ENCODE measurements at places on chromosomes 3 and 15.

DNA sequence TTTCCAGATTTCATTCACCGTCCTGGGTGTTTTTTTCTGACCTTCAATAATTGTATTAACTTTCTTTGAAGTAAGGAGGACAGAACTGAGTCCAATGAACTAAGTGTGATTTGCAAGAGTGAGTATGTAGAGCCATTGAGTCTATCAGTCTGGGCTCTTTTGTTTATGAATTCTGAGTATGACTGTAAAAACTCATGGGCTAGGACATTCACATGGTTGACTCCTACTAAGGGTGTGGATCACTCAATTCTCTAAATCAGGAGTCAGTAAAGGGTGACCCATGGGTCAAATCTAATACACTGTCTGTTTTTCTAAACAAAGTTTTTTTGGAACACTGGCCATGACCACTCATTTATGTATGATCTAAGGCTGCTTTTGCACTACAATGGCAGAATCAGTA, 269.0 kb downstream of the ZNF385D start:
- H3K4me1 ChIP-seq: no peaks in the 10 kb centered on the region
- no peaks in the 10 kb centered on the region for H3K27me3 ChIP-seq
- H3K4me3 ChIP-seq: no peak overlapping the region
- H3K36me3 ChIP-seq: no peaks in the 10 kb centered on the region
- no peak for DNase-seq

DNA sequence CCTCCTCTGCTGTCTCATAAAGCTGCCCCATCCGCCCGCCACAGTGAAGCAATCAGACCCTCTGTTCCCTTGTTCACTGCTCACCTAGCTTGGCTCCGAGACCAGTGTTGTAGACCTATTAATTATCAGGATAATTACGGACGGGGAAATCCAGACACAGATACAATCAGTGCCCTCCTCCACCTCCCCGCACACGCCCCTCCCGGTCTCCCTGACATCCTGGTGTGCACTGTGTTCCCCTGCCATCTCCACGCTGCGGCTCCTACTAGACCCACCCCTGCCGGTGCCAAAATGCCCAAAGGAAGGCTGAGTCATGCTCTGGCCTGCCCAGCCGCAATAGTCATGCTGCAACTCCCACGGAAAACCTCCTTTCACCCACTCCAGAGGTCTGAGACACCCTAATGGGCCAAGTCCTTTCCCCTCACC, 277.3 kb upstream of the TLE3 start:
- no peak overlapping the region for H3K4me3 ChIP-seq
- no peak overlapping the region for H3K27ac ChIP-seq
- H3K4me1 ChIP-seq: no peaks in the 10 kb centered on the region
- DNase-seq: peak; percentile 46

- no peak overlapping the region for H3K27ac ChIP-seq
- DNase-seq: no peak
- peaks cover 24% of the 10 kb centered on the region for H3K4me1 ChIP-seq
- no peak overlapping the region for H3K4me3 ChIP-seq
- H3K27me3 ChIP-seq: no peaks in the 10 kb centered on the region
Observed at GRCh38 chr15:57220205-57220604, 156.1 kb upstream of the CGNL1 start.

DNA sequence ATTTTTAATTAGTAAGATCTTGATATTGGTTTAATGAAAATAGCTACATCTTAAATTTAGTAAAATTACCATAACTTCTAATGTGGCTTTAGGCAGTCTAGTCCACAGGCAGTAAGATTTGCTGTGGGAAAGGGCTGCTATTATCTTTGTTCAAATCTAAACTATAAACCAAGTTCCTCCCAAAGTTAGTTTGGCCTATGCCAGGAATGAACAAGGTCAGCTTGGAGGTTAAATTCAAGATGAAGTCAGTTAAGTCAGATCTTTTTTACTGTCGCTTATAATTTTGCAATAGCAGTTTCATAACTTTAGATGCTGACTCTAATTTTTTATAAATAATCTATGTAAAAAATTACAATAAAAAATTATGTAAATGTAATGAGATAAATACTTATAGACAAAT, 1016.9 kb upstream of the ALCAM start:
- no peaks in the 10 kb centered on the region for H3K27me3 ChIP-seq
- H3K4me3 ChIP-seq: no peak overlapping the region
- DNase-seq: no peak
- no peaks in the 10 kb centered on the region for H3K36me3 ChIP-seq
- no peak overlapping the region for H3K27ac ChIP-seq

Data from common myeloid progenitor, CD34-positive (primary cell).